ENCODE measurements at places on chromosomes 1 and 21.

GRCh38 chr1:84721152-84721551 is 30.9 kb upstream of the SSX2IP start:
- peak; percentile 90 for DNase-seq

DNA sequence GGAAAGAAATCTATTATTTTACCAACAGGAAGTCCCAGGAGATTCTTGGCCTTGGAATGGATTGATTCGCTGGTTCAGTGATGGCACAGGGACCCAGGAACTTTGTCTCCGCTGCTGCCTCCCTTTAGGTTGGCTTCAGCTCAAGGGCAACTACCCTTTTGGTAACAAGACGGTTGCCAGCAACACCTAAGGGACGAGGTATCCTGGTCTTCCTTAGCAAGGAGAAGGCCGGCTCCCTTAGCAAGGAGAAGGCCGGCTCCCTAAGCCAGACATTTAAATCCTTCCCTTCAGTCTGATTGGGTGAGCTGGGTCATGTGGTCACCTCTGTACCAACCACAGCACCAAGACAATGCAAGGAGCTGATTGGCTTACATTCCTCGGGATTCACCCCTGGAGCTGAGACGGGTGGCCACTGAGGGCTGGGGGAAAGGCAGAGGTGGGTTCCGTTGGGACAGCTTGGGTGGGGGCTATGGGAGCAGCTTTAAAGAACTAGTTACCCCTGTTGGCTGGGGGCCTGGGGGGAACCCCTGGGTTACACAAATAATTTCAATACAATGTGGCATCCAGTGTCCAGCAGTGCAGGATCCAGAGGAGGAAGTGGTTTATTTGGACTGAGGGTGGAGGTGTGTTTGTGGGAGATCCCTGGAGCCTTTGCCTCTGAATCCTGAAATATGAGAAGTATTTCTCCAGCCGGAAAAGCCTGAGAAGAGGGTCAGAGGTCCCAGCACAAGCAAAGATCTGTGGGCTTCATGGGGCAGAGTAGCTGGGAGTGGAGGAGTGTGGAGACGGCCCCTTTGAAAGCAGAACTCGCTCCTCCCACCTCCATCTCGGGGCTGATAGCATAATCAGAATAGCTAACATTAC is 20.7 kb upstream of the CLIC4 start:
- DNase-seq = peak; percentile 71

DNA sequence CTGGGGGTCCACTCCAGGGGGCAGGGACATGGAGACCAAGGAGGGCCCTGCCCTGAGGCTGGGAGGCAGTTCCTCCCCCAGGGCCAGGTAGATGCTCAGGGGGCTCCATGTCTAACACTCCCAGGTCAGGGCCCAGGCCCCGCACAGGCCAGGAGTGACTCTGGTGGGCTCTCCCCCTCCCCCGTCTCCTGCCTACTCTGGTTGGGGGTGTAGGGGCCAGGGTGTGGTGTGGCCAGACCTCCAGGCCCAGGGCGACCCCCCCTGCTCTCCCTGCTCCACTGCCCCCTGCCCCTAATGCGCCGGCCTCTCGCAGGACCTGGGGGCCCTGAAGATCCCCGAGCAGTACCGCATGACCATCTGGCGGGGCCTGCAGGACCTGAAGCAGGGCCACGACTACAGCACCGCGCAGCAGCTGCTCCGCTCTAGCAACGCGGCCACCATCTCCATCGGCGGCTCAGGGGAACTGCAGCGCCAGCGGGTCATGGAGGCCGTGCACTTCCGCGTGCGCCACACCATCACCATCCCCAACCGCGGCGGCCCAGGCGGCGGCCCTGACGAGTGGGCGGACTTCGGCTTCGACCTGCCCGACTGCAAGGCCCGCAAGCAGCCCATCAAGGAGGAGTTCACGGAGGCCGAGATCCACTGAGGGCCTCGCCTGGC is 19.7 kb upstream of the CCDC27 start:
- DNase-seq = peak; percentile 8

GRCh38 chr1:247293047-247293446 is 37.2 kb downstream of the VN1R5 start:
- DNase-seq = peak; percentile 23

DNA sequence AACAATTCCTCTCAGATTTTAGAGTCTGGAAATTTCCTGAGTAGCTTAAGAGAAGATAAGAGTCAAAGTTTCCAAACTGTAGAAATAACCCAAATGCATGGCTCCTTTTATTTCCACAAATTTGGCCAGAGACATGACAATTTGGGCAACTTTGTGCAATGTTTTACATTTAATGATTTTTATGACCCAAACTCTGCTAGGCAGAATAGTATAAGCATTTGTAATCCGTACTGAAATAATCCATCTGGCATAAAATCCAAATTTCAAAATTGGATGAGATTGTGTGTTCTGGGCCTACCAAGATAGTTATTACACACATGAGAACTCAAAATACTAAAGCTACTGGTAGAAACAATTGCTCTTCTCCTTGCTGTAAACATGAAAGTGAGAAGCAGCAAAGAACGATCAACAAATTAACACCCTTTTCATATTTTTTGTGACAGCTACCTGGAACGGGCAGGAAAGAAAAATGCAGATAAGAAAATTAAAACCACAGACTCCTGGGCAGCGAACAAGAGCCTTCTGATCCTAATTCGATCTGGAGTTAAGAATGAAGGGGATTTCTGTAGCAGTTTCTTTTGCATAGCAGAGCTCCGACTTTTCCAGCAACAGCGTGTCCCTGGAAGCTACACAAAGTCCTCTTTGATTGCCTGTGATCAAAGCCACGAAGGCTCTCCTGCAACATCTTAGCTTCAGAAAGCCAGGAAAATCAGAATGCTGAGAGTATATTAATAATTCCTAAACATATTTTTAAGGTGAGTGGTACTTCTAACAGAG is 191.2 kb downstream of the GRIK1 start:
- DNase-seq = no peak

DNA sequence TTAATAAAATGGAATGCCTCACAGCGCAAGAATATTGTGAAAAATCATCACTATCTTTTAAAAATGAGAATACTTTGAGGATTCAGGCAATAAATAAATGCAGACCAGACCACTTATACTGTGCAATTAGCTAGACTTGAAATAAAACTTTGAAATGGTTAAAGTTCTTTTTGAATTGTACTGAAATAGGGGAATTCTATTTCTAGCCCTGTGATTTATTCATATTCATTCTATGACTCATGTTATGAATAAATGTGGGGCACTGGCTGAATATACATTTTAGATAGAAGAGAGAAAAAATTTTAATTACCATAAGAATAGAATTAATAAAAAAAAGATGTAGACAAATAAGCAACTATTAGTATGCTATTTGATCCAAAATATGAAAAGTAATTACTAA is 16.4 kb upstream of the USP25 start:
- peak; percentile 33 for DNase-seq

GRCh38 chr1:18149027-18149641 is 41.5 kb downstream of the IGSF21 start:
- DNase-seq = peak; percentile 67

DNA sequence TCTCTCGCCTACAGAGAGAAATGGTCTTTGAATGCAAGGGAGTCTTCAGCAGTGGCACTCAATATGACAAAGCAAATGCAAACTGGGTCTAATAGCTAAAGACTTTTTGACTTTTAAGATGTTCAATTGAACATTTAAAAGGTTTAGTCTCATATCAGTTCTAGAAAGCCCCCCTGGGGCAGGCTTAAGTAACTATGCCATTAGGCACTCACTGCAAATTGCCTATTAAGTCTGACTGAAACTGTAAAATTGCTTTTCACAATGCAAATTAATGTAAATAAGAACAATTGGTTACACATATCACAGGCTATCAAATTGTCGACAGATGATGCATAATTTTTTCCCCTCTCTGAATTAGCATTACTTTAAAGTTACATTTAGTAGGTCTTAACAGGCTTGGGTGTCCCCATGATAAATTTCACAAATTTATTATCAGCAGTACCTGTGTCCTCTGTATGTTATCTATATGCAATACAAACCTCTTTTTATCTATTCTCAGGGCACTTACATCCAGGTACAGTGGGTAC is 329.1 kb downstream of the LRRIQ3 start:
- DNase-seq = no peak

DNA sequence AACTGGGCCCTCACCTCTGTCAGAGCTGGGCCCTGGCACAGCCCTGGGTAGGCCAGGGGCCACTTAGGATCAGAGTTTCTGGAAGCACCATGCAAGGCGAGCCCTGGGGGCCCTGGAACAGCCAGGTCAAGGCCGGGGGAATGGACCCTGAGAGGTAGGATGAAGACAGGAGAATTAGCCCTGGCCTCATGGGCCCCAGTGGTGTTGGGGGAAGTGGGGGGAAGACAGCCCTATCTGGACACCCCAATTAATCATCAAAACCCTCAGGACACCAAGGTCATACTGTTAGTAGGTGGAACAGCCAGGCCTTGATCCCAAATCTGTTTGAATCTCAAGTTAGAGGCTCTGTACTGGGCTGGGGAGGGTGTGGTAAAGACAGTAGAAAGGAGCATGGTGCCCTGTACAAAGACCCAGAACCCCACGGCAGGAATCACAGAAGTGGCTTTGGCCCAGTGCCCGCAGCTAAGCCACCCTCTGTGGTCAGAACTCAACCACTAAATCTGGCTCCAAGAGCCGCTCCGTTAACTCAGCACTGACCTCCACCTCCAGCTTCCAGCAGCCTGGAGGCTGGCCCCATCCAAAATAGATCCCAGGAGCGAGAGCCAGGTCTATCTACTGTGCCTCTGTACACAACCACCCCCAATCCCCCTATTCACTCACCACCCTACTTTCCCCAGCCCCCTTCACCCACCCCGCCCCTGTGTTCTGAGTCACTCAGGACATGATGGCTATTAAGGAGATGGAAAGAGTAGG is 14.0 kb upstream of the TRIM63 start:
- no peak for DNase-seq

- peak; percentile 90 for DNase-seq
These were observed 17.8 kb downstream of the PKNOX1 start for GRCh38 chr21:42991992-42992740.

- DNase-seq = peak; percentile 28
These were observed 71.0 kb downstream of the ACTL8 start for GRCh38 chr1:17826165-17826488.

DNA sequence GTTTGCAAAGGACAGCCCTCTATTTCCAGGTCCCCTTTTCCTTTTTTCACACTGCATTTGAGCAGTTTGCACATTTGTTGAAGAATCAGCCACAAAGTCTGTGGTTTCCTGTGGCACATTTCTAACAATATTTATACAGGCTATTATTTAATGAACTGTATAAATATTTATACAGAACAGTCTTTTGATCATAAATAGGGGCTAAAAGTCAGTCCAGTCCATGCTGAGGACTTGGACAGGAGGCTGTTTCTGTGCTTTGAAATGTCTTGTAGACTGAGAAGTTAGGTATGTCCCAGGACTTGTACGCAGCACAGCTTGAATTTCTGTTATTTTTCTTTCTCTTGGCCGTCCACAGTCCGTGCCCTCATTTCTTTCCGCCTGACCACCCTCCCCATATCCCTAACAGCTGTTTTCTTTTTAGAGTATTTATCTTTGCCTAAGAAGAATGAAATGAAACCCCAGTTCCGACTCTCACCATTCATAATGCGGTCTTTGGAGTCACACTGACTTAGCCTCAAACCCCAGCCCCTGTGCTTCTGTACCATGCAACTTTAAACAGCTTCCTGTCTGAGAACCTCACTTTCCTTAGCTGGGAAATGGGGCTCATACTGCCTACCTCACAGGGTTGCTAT is 19.7 kb downstream of the FGGY start:
- no peak for DNase-seq

- DNase-seq = no peak
These were observed 4.8 kb upstream of the SRP9 start for GRCh38 chr1:225772848-225773247.

DNA sequence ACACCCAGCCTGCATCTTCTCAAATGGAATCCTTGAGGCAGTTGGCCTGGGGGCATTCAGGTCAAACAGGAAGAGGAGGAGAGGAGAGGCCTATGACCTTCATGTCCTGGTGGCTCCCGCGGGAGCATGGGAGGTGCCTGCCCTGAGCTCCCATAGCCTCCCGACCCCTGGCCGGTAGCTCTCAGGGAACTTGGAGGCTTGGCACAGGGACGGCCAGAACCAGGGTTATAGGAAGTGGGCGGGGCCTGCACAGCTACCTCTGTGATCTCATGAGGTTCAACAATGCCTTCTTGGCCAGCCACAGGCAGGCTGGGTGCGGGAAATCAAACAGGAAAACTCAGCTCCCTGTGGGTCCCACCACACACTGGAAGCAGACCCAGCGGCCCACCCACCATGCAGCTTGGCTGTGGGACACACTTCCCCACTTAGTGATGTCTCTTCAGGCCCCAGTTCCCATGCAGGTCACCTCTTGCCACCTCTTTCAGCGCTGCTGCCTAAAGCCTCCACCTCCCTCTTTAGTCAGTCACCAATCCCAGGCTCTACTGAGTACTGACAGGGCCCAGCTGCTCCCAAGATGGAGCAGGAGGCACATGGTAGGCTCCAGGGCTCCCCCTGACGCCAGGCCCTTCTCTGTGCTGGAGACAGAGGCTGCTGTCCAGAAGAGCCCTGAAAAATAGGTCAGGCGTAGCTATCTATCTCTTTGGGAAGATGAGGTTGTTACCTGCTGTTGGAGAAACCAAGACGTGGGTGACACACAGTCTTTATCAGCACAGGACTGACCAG is at the start of gene SLFNL1:
Gene SLFNL1 (minus strand): TSS at position 200 of the 783 bp plus-strand sequence. CDS start 1,065 bp downstream, outside the sequence.
- peak; percentile 29 for DNase-seq

DNA sequence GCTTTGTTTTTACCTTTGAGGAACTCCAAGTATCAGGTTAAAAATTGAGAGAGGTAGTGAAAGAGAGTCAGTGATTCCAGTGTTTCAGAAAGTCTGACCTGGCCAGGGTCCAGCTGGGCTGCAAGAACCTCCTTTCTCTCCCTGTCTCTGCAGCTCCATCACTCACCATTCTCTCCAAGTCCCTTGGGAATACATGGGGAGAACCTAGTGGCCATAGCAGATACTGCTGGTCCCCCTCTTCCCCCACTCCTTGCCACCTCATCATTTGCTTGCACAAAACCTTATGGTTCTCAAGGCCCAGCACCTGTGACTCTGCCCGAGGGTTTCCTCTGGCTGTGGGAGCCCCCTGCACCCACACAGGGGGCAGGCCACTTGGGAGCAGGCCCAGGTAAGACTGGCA is 279.5 kb downstream of the KIF26B start:
- DNase-seq = peak; percentile 53

Data from fibroblast of skin of right biceps (primary cell).